ENCODE measurements at places on chromosomes 3 and 15.

- DNase-seq: no peak
Measured at GRCh38 chr3:7428206-7428718, 567.3 kb downstream of the GRM7 start.

DNA sequence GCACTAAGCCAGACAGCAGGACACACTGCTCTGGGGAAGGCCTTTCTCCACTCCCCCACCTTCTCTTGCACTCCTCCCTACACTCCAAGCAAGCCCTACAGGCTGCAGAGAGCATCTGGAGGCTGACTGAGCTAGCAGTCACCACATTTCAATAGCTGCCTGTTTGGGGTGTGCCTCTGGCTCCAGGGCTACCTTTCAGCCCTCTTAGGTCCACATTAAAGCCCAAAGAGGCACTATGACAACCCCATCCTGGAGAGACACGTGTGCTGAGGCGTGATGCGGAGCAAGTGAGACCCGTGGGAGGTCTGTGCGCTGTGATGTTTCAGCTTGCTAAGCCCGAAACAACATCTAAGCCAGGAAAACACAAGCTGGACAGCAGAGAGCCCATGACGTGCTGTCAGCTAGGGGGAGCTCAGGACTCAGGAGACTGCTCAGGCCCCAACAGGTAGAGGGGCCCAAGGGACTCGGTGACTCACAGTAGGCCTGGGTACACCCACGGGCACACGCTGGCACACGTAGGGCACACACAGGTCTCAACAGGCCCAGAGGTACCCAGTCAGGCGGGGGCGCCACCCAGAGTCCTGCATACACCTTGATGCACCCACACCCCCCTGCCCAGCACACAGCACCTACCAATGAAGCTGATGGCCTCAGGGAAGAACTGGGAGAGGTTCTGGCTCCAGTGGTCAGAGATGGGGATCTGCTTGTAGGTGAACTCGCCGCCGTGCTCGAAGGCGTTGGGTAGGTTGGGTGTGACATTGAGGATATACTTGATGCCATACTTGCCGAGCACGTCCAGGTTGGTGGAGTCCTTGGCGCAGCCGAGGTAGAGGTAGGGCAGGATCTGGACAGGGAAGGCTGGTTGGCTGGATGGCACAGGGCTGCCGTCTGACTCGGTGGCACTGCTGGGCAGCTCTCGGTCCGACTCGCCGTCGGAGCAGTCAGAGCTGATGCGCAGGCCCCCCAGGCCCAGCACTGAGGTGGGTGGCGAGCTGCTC is 2.8 kb downstream of the DUSP7 start:
- DNase-seq: peak; percentile 38

- no peak for DNase-seq
Measured at GRCh38 chr15:68983961-68984481, 30.5 kb upstream of the NOX5 start.

DNA sequence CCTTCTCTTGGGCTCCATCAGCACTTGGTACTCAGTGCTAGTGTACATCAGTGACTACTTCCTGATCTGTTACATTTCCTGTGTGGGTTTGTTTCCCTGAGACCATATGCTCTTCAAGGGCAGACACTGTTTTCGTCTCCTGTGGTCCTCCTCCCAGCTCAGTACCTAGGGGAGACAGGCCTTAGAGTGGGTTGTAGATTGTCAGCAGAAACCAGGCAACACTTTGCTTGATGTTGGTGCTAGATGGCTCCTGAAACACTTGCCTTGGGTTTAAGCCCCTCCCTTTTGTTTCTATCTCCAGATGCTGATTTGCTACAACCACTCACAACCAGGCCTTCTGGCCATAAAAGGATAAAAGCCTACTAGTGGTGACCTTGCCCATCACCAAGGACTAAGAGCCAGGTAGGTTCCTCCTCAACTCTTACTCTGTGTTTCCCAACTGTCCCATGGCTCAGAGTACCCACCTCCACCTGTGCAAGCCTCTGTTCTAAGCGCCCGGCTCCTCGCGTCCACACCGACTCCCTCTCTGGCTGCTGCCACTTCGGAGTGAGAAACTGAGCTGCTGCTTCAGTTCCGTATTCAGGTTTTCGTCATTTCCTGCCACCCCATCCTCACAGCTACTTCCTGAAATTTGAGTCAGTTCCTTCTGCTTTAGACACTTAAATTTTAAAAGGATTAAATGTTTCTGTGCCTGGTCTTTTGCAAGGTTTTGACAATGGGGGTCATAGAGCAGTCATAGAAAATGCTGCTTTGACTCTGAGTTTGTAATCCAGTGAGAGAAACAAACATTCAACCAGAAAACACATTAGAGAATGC is at the start of gene HCLS1:
TSS of gene HCLS1 (minus strand) at position 548 of the 816 bp plus-strand sequence. CDS start 2,556 bp downstream, outside the sequence.
- DNase-seq: peak; percentile 80

DNA sequence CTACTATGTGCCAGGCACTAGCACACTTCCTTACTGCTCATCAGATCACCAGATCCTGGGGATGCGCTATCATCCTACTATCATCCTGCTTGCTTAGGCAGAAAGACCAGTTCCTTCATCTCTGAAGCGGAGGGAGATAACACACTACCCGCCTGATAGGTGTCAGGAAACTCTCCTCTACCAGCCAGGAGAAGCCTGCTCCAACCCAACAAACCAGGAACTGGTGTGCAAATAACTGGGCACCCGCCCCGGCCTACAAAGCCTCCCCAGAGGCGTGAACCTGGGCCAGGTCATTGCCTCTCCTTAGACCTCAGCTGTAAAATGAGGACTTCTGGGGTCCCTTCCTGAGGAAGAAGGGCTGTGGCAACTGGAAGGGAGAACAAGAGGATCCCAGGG is 61.5 kb downstream of the HOMER2 start:
- DNase-seq: no peak

DNA sequence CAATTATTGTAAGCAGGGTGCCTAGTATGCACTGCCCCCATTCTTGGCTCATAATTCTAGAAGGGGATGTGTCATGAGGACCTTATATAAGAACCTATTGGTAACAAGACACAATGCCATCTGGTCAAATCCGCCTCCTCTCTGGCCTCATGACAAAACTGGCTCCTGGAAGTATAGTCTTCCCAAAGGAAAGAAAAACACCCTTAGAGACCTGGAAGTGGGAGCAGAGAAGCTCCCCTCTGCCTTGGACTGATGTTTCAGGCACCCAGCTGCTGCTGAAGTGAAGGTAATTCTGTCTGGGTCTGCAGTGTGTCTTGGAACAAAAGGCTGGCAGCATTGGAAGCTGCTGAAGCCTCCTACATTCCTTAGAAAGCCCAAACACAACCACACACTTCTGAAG is 107.2 kb upstream of the CLSTN2 start:
- no peak for DNase-seq

GRCh38 chr3:82957696-82958095 is 1196.3 kb upstream of the GBE1 start:
- no peak for DNase-seq

DNA sequence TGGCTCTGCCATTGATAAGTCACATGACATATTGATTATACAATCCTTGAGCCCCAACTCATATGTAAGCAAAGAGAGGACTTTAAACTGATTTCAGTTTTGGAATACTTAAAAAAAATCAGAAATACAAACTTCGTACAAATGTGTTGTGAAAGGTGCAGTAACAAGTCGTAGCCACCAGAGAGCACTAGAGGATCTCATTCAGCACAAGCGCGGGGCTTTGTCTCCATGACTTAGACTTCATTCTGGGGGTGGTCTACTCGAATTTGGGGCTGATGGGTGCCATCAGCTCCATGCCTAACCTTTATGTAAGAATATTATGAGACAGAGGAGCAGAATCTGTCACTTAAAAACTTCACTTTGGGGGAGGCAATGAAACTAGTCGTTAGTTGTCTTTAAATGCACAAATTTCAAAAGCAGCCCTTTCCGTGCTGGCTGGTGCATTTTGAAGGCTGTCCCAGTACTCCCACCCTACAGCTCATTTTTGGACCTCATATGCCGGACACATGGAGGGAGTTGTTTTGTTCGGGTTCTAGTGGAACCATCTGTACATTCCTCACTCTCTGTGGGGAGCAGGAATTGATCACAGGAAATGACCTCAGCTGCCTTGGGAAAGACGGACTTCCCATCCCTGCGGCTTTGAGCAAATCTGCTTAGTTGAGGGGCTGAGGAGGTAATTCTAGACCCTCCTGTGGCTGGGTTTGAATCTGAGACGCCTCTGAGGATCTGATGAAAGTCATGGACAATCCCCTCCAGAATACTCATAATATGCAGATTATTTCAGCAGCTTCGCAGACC is 27.5 kb upstream of the MASP1 start:
- DNase-seq: peak; percentile 53

GRCh38 chr3:111616417-111617105 is 21.4 kb upstream of the ZBED2 start:
- DNase-seq: peak; percentile 67

DNA sequence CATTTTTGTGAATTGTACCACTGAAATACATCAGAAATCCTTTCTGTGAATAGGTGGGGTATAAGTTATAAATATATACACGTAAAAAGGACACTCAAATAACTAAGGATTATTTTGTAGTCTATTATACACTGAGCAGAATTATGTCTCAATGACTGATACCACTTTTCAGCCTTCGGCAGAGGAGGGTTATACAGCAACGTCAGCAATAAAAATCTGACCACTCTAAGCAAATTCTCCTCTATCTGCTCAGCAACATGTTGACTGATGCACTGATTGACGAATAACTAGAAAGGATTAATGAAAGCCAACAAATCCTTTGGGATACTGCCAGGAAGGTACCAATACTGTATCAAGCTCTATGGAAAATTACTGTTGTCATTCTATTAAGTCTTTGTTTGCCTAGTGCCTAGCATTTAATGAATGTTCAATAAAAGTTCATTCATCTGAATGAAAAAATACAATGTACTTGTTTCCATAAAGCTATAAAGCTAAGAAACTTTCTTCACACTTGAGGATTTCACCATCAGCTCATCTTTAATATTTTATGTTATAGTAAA is 5.2 kb downstream of the ARPP19 start:
- DNase-seq: no peak

DNA sequence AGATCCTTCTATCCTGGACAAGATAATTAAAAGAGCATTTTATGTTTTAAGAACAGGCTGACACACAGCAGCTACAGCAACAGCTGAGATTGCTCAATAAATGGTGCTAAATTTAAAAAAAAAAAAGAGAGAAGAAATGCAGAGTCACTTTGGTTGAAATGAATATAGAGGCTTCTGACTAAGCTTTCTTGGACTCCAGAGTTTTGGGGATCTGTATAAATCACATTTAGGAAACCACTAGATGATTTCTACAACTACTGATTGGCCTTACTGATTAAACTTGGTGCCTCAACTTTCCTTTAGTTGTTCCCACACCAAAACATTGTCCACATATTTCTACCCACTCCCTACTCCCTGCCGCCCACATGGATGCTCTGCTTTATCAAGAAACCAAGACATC is 132.9 kb upstream of the ZBTB20 start:
- no peak for DNase-seq

- no peak for DNase-seq
Measured at GRCh38 chr3:160773722-160774121, 17.7 kb downstream of the PPM1L start.

GRCh38 chr3:123092243-123092642 is 25.4 kb downstream of the PDIA5 start:
- DNase-seq: no peak

DNA sequence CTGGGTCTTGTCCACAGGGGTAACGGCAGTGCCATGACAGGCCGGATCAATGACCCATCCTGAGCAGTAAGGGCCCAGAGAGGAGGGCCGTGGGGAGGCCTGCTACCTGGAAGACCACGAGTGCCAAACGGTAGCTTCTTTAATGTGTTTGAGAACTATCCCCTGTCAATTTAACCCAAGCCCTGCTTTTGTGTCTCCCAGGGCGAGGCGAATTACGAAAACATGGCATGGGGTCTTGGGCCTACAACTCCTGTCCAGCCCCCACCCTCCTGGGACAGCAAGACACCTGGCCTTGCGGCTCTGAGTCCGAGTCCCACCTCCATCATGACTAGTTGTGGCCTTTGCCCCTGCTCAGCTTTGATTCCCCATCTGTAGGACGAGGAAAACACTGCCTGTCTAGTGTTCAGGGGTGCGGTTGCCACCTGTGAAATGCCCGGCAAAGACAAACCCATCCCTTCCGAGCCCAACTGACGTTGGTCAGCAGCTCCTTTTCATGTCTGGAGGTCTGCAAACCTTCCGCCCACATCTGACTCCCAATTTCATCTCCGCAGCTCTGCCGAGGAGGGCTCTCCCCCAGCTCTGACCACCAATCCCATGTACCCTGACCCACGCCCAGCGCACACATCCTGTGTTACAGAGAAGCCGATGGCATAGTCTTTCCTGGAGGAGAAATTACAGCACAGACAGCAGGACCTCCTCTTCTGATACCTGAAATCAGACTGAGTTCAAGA is 28.9 kb upstream of the SNRPA1 start:
- DNase-seq: no peak

DNA sequence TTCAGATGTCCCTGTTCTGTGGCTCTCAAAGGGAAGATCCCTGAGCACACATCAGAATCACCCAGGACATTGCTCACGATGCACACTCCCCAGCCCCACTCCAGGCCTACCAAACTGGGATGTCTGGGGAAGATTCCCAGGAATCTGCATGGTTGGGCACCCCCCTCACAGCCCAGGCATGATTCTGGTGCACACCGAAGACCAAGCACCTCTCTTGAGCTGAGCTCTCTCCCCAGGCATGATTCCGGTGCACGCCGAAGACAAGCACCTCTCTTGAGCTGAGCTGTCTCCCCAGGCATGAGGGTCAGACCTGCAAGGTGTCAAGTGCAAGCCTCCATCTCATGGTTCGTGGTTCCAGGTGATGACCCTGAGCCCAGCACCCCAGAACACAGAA is 112.2 kb upstream of the MEF2A start:
- DNase-seq: no peak

- no peak for DNase-seq
Measured at GRCh38 chr3:134797057-134797740, 2.1 kb downstream of the EPHB1 start.

Measured in CD4-positive, alpha-beta T cell treated with Interleukin-12 subunit alpha and Interleukin-12 subunit beta, for 1 hour (primary cell).